ENCODE measurements at places on chromosomes 16 and 17.
A peak's percentile ranks its signal among the peaks of the same experiment; 100 is the strongest.

DNA sequence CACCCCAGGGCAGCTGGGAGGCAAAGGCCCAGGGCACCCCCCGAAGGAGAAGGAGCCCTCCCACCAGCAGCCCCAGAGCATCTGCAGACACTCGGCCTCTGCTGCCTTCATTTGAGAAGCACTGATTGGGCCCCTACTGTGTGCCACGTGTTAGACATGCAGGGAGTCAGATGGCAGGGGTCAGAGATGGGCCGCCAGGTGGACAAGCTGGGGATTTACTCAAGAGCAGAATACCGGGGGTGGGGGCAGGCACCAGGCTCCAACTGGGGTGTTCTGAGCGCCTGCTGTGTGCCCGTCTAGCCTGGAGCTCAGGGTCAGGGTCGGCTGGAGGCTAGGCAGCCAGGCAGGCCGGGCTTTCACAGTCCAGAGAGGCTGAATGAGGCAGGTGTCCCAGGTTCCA lies 18.7 kb downstream of the TPSG1 start:
- no peak for DNase-seq

GRCh38 chr17:67107811-67108775 lies 63.7 kb downstream of the CACNG1 start:
- DNase-seq: no peak

GRCh38 chr17:32720671-32721070 lies 156.3 kb downstream of the MYO1D start:
- DNase-seq: no peak

GRCh38 chr16:27671410-27671809 lies 121.5 kb downstream of the KATNIP start:
- DNase-seq: no peak

- DNase-seq: no peak
Measured at GRCh38 chr16:86296256-86296655, 214.1 kb upstream of the FOXF1 start.

DNA sequence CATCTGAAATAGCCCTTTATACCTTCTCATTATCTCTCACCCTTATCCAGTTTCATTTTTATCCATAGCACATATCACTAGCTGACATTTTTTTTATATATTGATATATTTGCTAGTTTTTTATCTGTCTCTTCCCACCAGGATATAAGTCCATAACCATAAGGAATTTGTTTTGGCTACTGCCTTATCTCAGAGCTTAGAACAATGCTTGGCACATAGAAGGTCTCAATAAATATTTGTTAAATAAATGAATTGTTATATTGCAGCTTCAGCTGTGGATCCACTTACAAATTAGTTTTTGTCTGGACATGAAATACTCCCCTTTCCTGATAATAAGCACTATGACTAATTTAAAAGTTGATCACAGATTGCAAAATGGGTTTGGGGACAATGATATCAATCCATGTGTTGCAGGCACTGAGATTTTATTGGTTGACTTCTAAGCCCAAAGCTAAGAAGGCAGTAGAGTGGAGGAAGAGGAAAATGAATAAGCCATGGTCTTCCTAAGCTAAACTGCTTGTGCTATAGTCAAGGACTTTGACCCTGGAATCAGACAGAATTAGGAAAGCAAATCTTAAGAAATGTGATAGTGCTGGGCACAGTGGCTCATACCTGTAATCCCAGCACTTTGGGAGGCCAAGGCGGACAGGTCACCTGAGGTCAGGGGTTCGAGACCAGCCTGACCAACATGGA lies 31.9 kb upstream of the YPEL2 start:
- no peak for DNase-seq

GRCh38 chr16:67445441-67445912 lies 14.6 kb downstream of the HSD11B2 start:
- no peak for DNase-seq

DNA sequence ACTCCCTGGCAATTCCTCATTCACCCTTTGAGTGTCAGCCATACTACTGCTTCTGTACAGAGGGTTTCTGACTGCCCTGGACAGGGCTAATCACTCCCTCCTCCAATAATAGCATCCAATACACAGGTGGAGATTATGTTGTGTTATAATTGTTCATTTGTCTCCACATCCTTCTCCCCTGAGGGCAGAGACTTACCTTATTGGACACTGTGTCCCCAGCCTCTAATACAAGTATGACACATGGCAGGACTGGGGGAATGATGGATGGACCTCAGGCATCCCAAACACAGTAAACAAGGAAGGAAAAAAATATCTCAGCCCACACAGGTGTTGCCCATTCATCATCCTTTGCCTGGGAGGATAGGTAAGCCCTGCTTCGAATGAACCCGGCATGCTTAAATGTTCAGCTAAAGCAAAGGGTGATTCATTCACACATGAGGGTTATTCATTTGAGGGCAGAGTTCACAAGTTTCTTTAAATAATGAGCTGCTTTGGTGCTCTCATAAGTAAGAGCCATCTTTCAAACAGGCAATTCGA lies 34.8 kb downstream of the MMD start:
- DNase-seq: no peak

- no peak for DNase-seq
Measured at GRCh38 chr17:28344011-28344410, 8.4 kb downstream of the TNFAIP1 start.

DNA sequence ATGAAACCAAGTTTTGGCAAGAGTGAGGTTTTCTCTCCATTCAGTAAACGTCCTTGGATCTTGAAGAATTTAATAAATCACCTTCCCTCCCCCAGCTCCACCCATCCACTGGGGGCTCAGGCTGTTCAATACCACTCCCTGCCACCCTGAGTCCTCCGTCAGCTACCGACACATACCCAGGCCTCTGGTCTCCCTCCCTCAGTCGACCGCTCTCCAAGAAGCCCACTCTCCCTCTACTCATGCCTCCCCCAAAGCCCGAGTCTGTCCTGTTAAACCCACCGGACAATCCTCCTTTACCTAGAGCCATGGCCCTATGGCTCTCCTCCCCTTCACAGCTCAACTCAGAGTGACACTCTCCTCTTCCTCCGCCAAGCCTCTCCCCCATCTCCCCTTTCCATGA lies 19.7 kb upstream of the SLC4A1 start:
- no peak for DNase-seq

GRCh38 chr16:27290562-27290961 lies 22.0 kb upstream of the NSMCE1 start:
- DNase-seq: no peak

GRCh38 chr16:49801290-49801689 lies 54.6 kb downstream of the ZNF423 start:
- no peak for DNase-seq

GRCh38 chr17:40547079-40547784 lies 18.0 kb downstream of the CCR7 start:
- peak; percentile 87 for DNase-seq

DNA sequence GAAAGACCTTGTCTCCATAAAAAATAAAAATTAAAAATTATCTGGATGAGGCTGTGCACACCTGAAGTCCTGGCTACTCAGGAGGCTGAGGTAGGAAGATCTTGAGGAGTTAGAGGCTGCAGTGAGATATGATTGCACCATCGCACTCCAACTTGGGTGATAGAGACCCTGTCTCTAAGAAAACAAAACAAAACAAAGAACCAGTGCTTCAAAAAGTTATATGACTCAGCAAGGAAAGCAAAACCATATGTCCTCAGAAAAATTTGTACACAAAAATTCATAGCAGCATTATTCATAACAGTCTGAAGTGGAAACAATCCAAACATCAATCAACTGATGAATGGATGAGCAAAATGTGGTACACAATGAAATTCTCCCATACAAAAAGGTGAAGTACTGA lies 48.9 kb downstream of the SLFN5 start:
- no peak for DNase-seq

- DNase-seq: peak; percentile 61
Measured at GRCh38 chr16:88781140-88782077, 3.6 kb downstream of the PIEZO1 start.

DNA sequence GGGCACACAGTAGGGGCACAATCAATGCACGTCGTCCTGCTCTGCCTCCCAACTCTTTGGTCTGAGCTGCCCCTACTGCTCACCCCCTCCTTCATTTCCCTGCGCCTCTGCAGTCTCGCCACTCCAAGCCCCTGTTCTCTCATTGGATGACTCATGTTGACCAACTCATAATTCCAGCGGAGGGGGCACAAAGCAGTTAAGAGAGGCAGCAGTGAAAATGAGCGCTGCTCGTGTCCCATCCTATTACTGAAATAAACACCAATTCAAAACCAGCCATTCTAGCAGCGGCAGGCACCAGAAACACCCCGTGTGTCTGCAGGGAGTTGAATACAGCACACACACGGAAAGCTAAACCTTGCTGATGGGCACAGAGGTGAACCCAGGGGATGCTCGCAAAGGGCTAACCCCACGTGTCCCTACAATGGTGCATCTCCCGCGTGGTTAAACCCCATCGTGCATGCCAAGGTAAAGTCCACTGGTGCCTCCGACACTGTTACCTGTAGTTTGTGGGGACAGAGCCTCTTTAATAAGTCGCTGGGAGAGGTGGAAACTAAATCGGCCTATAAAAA lies 310.4 kb downstream of the XYLT1 start:
- no peak for DNase-seq

DNA sequence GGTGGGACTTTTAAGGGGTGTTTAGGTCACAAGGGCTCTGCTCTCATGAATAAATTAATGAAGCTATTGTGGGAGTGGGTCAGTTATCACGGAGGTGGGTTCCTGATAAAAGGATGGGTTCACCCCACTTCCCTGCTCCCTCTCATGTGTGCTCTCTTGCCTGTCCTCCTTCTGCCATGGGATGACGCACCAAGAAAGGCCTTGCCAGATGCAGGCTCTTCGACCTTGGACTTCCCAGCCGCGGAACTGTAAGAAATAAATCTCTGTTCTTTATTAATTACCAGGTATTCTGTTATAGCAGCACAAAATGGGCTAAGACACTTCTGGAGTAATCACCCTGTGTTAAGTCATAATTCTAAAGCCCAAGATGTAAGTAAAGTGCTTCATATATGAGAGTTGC lies 141.5 kb downstream of the ASIC2 start:
- no peak for DNase-seq

DNA sequence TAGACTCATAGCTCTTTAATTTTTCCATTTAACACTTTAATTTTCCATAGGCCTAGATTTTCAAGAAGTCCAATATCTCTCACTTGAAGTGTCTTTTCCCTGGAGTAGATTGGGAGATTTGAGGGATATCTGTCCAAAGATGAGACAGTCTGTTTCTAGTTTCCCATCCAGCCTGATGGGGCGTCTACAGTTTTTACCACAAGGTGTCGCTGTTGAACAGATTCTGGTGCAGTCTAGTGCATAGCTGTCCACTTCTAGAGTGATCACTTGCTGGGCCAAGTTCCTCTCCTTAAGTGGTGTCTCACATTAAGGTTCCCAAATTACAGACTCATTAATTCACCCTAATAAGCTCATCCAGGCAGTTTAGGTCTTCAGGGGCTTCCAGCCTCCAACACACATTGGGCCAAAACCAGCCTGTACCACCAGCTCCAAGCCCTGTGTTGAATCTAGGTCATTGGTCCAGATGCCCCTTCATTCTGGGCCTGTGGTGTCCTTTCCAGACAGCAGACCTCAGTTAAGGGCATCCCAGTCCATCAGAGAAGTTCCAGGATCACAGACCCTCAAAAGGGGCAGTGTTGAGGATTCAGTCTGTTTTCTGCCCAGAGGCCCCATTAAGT lies 9.4 kb downstream of the SNX20 start:
- no peak for DNase-seq

GRCh38 chr17:71247441-71248015 lies 873.3 kb upstream of the SOX9 start:
- DNase-seq: no peak

DNA sequence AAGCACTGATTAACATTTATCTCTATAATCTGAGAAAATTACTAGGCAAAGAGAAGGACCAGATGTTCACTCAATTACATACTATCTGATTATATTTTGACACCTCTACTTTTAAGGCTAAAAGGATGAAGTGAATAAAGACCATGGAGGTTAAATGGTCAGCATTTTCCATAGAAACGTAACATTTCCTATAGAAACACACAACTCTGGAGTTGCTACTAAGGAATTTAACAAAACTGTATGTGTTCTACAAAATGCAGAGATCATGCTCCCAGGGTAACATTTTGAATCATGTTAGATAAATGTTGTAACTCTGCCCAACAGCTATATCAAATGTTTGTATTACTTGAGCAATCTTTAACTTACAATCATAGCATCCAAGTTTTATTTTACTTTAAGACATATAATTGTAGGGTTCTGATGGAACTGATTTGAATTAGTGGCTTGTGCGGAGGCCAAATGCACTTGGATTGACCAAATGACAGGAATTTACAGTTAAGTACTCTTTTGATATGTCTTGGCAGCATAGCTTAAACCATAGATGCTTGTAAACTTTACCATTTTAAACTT lies 97.7 kb downstream of the RPGRIP1L start:
- no peak for DNase-seq

- no peak for DNase-seq
Measured at GRCh38 chr17:50352072-50352692, 6.3 kb downstream of the XYLT2 start.

GRCh38 chr17:4530799-4531730 lies 24.1 kb downstream of the MYBBP1A start:
- no peak for DNase-seq

GRCh38 chr17:82952019-82952418 lies 112.2 kb upstream of the ZNF750 start:
- no peak for DNase-seq

DNA sequence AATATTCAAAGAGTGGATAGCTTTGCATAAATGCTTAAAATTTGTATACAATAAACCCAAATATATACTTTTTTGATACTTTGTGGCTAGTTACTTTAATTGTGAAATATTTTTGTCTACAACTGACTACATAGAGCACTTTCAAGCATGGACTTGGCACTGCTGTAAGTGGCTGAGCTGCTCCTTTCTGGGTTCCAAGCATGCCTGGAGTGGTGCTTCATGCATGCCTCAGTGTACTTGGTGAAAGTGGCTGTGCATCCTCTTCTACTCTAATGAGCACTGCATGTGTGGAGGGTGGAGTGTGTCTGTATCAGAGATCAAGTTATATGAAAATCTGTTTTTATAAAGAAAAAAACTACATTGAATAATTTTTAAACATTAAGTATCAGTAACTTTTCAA lies 94.1 kb downstream of the OMG start:
- no peak for DNase-seq
